ENCODE measurements at places on chromosomes 1 and 21.
A peak's percentile ranks its signal among the peaks of the same experiment; 100 is the strongest.

DNA sequence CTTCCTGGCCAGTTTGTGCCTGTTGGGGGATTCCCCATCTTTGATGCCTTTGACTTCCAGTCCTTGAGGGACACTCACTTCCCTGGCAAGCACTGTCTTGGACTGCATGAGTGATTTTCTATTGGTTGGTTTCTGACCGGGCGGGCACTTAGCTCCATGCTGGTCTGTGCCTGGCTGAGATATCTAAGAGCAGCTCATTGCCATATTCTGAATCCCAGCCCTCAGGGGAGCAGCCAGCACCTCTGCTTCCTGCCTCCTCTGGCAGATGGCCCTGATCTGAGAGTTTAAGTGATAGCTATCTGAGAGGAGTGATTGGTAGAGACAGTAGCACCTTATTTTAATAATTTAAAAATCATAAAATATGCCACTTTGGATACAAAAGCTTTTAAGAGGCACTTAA, 52.5 kb downstream of the DISC1 start:
- DNase-seq = no peak

DNA sequence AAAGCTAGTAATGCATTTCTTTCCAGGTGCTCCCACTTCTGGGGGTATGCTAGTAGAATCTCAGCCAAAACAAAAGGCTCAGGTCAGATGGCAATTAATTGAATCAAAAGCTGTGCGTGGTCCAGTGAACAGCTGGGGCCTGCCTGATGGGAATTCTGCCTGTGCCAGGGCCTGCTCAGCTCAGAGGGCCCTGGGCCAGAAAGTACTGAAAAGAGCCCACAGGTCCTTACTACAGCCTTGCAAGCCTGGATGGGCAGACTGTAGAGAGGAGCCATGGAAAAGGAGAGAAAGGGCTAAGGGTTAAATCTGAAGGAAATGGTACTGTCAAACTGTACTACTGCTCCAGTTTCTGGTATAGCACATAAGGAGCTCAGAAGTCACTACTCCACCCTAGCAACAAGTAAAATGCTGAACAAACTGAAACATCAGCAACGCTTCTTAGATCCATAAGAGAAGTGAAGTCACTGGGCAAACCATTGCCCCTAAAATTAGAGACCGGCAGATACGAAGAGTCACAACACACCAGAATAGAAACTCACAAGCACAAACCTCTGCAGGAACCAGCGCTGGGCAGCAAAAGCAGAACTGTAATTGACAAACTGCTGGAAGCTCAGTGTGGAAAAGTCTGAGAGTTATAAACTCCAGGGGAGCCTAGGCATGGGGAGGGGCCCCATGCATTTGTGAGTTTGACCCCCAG, 121.1 kb upstream of the SYT6 start:
- no peak for DNase-seq

DNA sequence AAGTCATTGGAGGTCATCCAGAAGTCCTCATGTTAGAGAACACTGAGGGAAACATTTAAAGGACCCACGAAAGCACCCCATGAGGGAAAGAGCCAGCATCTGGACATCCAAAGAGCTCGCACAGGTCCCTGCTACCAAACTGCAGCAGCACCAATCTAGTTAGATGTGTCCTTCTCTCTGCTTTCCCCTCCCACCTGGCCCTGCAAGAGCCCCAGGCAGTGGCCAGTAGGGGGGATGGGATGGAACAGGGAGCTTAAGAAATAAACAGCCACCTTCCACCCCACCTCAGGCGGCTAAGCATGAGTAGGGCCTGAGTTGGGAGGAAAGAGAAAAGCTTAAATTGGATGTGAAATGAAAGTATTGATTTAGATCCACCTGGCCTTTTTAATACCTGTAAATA, 175.9 kb upstream of the KCND3 start:
- DNase-seq = no peak

DNA sequence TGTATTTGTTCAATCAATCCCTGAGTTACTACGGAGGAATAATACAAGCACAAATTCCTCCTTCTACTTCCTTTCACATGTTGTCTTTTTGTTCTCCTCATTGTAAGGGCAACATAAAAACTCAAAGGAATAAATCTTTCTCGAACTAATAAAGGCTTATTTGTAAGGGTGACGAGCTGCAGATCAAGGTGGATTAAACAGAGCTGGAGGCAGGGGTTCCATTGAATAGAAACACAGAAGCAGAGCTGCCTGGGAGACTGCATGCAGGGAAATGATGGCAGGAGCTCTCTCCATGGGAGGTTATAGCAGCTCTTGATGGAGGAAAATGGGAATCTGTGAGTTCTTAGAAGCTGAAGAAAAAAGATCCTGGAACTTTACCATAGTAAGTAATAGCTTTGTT, 160.2 kb downstream of the CYYR1 start:
- no peak for DNase-seq

- DNase-seq = peak; percentile 12
Observed at GRCh38 chr1:157040802-157041201, 4.7 kb downstream of the ARHGEF11 start.

DNA sequence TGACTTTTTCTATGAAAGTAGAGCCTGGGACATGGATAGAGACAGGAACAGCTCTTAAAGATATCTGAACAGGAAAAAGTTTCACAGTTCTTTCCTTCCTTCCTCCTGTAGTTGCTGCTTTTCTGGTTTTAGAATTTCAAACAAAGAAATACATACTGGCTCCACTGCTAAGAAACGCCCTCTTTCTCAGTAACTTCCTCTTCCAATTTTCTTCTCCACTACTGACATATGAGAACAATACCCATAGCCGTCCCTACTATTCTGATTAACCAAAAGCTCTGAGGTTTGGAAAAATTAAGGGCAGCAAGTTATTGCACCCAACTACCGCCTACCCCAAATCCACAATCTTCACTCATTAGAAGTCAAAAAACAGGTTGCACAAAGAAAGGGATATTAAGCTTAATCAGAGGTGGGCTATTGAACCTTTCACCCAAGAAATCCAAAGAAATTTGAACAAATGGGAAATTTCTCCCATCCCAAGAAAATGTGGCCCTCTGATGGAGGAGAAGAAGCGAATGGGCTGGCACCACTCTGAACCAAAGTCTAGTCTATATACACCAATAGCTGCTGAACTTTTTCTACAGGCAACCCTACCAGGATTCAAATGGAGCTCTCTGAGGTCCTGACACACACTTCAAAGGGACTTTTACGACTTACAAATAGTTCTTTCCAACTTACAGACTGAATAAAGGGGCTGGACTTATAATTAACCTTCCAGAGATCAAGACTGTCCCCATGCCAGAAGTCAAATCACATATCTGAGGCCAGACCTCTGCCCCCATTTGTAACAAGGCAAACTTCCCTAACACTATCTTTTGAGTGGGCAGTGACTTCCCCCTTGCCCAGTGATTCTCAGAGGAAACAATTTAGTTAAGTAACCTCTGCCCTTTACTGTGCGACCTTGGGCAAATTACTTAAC, 1.7 kb downstream of the WASF2 start:
- DNase-seq = peak; percentile 41

DNA sequence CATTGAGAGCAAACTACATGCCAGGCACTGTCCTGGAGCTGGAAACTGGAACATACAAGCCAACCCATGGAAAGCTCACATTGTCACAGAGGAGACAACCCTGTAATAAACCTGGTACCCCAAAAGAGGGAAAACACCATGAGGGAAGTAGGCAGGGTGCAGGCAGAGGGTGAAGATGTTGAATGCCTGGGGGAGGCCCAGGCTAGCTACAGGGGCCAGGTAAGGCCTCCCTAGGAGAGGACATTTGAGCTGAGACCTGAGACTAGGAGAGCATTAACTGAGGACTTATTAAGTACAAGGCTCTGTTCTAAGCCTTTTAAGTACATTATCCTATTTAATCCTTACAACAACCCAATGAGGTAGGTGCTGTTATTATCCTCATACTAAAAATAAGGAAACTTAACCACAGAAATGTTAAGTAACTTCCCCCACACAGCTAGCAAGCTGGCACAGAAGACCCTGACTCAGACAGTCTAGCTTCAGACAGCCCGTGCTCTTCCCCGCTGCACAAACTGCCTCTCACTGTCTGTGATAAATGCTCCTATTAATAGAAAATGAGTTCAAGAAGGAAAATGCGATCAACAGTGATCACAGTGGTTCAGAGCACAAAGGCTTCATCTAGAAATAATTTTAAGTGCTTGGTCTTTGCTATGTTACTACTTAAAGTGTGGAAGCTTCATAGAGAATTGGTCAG, 41.8 kb downstream of the ZNF281 start:
- no peak for DNase-seq

DNA sequence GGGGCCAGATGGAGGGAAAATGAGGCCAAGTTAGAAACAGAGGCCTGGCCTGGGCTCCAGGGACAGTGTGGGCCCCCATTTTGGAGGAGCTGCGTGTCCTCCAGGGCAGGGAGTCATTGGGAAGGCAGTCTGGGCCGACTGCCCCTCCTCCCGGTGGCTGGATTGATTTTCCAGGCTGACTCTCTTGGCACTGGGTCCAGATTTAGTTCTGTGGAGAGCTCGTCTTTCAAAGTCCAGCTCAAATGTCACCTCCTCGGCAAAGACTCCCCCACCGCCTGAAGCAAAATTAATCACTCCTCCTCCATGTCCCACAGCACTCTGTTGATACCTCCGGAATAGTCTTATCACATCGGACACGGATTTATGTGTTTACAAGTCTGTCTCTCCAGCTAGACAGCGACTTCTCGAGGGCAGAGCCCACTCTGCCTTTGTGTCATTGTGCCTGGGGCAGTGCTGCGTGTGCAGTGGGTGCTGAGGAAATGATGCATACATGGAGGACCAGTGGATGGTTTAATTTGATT, 175.1 kb downstream of the CAMTA1 start:
- DNase-seq = no peak

- no peak for DNase-seq
Observed at GRCh38 chr1:217270101-217270500, 360.8 kb downstream of the GPATCH2 start.

GRCh38 chr1:89873770-89874169, 52.9 kb downstream of the LRRC8D start:
- no peak for DNase-seq

- no peak for DNase-seq
Observed at GRCh38 chr1:53498555-53499131, 39.4 kb downstream of the DMRTB1 start.

GRCh38 chr1:175138579-175138978, 54.0 kb downstream of the KIAA0040 start:
- DNase-seq = no peak

DNA sequence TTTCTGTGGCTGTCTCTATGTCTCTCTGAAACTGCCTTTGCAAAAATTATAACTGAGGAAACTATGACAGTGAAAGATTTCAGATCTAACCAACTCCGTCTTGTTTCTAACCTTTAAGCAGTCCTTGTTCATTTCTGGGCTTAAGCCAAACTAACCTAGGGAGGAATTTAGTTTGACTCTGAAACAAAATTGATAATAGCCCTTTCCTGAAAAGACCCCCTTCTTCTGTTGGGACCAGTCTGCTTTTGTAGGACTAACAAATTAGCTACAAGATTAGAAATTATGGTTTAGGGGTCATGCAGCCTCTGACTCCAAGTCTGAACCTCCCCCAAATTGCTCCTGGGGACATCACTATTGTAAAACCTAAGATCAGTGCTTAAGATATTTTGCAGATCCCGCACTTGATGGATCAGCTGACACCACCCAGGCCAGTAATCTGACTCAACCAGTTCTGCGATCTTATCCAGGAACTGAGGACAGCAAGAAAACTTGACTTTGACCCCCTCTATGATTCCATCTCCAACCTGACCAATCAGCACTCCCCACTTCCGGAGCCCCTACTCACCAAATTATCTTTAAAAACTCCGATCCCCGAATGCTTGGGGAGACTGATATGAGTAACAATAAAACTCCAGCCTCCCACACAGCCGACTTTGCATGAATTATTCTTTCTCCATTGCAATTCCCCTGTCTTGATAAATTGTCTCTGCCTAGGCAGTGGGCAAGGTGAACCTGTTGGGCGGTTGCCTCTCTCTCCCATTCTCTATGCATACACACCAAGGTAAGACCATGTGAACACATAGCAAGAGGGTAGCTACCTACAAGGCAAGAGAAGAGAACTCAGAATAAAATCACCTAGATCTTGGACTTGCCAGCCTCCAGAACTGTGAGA, 11.1 kb upstream of the TRIM63 start:
- DNase-seq = no peak

Measured in GM12865 (cell line).